ENCODE measurements at places on chromosomes 7 and 10.
A peak's percentile ranks its signal among the peaks of the same experiment; 100 is the strongest.

DNA sequence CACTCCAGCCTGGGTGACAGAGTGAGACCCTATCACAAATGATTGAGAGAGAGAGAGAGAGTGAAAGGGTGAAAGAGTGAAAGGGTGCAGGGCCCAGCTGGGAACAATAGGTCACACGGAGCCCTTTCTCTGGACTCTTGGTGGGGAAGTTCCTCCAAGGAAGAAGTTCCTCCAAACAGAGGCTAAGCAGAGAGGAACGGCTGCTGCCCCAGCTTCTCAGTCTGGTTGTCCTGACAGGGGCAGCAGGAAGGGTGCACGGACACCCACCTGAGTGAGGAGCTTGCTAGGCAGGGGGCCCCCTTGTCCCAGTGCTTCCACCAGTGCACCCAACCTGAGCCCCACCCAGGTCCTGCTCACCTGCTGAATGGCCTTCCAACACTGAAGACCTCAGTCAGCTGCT lies 38.8 kb upstream of the MYL10 start:
- no peak for DNase-seq

- no peak for DNase-seq
Observed at GRCh38 chr7:30178748-30179436, 44.1 kb downstream of the MTURN start.

GRCh38 chr7:121244120-121244870 lies 84.5 kb upstream of the WNT16 start:
- DNase-seq: peak; percentile 14

DNA sequence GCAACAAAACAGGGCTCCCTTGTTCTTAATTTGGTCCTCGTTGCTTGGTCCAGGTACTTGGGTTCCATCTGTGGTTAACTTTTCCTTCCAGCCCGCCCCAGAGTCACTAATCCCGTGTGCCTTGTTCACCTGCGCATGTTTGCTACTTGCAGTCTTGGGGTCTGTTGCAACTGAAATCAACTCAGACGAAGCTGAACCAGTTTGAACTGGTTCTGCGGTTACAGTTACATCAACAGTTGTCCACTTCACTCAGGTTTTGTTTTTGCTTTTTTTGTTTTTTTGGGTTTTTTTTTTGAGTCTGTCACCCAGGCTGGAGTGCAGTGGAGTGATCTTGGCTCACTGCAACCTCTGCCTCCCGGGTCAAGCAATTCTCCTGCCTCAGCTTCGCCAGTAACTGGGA lies 34.7 kb downstream of the TRRAP start:
- no peak for DNase-seq

GRCh38 chr7:69756235-69756634 lies 158.0 kb downstream of the AUTS2 start:
- DNase-seq: no peak

- no peak for DNase-seq
Observed at GRCh38 chr10:31154996-31155395, 123.3 kb upstream of the ZNF438 start.

GRCh38 chr10:28558186-28558585 lies 25.3 kb downstream of the WAC start:
- DNase-seq: no peak
